ENCODE measurements at places on chromosomes 6 and 20.

- DNase-seq = no peak
These were observed 977 bp upstream of the SMAP1 start for GRCh38 chr6:70666706-70667105.

GRCh38 chr6:52514514-52514913, 62.3 kb downstream of the TRAM2 start:
- no peak for DNase-seq

DNA sequence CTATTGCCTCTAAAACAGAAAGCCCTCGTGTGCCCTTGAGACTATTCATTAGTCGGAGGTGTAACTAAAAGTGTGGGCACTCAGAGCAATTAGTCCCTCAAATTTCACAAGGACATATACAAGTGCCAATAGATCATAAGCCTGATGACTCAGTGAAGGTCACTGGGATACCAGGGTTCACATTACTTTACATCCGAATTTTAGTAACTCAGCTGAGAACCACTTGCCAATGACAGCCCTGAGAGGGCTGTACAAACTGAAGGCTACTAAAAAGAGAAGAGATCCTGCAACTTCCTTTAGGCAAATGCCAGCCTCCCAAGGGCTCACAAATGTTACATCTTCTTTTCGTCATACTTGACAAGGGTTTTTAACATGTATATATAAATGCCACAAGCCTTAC, 369.6 kb downstream of the TENT5A start:
- no peak for DNase-seq

DNA sequence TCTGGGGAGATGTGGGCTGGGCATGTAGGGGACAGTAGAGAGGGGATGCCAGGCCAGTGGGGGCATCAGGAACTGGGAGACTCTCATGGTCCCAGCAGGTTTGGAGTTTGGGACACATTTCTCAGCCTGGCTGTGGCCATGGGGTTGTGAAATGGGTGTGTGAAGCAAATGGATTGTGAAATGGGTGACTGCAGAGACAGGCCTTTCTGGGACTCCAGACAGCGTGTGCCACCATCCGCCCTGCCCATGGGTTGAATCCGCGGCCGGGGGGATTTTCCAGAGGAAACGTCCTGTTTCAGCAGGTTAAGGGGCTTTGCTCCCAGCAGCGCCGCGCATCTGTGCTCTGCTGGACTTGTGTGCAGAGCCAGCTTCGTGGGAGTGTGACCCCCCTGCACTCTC, 3.7 kb upstream of the PMEPA1 start:
- no peak for DNase-seq

DNA sequence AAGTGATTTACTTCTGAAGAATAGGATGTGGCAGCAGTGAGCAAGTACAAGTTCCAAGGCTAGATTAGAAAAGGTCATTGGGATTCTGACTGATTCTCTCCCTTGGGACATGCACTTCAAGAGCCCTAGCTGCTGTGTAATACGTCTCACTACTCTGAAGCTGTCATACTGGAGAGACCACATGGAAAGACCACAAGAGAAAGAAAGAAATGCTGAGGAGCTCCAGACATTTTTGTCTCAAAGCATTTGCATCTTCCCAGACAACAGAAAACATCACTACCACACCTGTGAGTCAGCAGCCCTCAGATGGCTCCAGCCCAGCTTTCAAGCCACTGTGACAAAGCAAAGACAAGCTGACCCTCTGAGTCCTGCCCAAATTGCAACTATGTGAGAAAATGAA, 20.7 kb downstream of the TENT5A start:
- no peak for DNase-seq

GRCh38 chr6:5553767-5554166, 292.5 kb downstream of the FARS2 start:
- no peak for DNase-seq

- DNase-seq = no peak
These were observed 33.3 kb upstream of the THEMIS start for GRCh38 chr6:127933852-127934840.
